Cortex of kidney (tissue), 1 donor: ENCODE measurements at places on chromosomes 1 and 21.

DNA sequence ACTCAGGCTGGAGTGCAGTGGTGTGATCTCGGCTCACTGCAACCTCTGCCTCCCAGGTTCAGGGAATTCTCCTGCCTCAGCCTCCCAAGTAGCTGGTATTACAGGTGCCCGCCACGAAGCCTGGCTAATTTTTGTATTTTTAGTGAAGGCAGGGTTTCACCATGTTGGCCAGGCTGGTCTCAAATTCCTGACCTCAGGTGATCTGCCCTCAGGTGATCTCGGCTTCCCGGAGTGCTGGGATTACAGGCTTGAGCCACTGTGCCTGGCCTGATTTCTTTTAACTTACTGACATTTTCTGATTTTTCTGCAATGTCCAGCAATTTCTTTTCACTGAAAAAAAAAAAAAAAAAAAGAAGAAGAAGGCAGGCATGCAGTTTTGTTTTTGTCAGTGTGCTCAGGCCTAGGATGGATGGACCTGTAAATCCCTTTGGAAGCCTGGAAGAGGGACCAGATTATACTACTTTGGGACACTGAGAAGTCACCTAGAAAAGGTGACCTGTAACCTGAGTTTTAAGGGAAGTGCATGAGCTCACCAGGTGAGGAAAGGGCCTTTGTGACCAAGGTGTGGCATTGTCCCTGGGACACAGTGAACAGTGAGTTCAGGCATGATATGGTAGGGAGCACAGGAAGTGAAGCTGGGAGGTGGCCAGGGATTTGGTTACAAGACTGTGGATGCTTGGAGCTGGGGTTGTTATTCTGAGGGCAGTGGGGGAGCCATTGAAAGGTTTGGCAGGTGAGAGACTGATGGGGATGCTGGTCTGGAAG lies 2.7 kb upstream of the TMEM61 start:
- no peak for DNase-seq

GRCh38 chr1:147579532-147579931 lies 38.2 kb downstream of the BCL9 start:
- DNase-seq: no peak

DNA sequence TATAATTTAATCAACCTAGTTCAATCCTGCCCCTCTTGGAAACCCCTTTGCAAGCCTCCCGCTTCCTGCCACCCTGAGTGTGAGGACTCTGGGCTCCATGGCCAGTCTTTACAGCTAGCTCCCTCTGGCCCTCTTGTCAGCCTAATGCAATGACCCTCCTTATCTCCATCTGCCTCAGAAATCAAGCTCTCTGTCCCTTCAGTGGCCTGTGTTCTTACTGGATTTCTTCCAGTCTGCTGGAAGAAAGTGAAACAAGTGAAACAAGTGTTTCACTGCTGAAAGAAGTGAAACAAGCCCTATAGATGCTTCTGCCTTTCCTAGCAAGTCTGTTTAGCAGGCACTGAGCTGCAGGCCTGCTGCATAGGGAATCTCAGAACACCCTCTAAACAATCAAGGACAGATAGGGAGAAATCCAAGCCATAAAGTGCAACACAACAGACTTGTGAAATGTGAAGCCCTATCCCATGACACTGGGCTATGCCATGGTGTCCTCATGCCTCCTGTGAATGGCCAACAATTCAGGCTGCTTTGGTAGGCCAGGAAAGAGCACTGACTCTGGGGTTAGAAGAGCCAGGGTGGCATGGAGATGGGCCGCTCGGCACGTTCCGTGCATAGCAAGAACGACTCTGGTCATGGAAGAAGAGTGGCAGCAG lies 55.9 kb downstream of the FAM163A start:
- no peak for DNase-seq

- DNase-seq: no peak
Measured at GRCh38 chr1:91190996-91191395, 169.2 kb upstream of the ZNF644 start.

DNA sequence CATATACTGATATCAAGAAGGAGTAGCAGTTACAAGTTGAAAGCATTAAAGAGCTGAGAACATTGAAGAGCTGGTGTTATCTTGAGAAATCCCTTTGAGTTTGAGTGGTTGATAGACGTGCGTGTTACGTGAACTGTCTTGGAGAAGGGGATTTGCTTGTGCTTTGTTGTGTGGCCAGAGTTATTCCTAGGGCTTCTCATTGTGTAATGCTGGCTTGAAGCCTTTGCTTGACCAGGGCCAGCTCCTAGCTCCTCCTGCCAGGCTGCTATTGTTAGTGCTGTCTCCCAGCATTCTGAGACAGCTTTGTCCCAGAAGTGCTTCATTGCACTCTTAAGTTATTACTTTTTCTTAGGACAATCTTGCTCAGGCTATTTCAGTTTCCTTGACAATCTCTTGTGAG lies 116.2 kb upstream of the KCNK2 start:
- DNase-seq: no peak
